ENCODE measurements at places on chromosomes 11 and 22.

- no peak for DNase-seq
Observed at GRCh38 chr11:23856654-23857053, 640.2 kb upstream of the LUZP2 start.

DNA sequence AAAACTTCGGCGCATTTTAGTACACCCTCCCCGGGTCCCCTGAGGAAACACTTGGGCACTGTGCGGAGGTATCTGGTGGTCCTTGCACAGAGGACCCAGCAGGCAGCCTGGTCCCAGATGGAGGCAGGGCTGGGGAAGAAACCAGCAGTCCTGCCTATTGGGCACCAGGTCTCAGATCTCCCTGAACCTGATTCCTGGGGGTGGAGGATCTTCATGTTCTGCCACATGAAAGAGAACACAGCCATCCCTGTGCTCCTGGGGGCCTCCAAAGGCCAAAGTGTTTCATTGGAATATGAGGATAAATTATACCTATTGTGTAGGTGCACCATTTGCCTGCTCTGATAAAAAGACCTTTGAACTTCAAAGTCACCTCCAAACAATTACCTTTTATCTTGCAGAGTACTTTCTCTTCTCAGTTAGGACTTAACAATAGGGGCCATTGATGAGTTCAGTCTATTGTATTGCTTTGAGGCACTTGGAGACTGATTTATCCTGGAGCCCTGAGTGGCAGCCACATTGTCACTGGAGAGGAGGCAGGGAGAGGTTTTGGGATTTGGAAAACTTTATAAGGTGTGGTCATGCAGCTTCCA, 1.8 kb downstream of the RCN1 start:
- DNase-seq, result no peak

- DNase-seq, result no peak
Observed at GRCh38 chr22:32058656-32059260, 15.7 kb downstream of the SLC5A1 start.

DNA sequence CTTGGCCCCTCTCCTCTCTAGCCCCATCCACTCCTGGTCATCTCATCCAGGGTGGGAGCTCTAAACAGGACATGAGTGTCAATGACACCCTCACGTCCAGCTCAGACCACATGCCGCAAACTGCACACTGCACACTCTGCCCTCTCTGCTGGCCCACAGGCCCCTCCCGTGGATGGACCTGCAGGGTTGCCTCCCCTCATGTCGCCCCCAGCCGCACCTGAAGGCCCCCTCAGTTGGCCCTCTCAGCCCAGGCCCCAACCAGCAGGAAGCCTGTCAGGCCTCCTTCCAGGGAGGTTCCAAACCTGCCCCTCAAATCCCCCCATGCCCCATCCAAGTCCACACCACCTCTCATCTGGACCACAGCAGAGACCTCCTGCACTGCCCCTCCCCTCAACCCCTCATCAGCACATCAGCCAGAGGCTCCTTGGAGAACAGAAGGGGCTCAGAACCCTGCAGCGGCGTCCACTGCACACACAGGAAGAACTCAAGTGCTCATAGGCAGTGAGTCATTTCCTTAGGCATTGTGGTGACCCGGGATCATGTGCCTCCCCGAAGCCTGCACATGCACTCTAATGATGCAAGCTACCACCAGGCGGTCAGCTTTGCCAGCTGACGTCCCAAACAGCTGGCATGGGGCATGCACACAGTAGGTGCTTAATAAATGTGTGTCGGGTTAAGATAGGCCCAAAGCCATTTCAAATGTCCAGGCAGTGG, 12.9 kb upstream of the CDKN1C start:
- DNase-seq, result no peak

DNA sequence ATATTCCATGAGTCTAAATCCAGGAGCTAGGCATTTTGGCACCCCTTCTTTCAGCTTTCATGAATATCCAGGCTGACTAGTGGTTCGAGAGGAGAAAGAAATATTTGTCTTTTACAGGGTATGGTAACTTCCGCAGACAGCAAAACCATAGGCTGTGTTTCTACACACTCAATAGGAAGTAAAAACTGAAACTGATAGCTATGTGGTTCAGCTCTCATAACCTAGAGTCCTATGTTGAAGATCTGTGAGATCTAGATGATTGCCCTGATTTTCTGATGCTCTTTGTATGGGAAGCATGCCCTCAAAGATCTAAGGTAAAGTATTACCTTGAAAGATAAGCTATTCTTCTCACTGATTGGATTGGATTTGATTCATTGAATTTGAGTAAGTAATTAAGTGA, 118.3 kb downstream of the CD44 start:
- no peak for DNase-seq

- DNase-seq, result no peak
Observed at GRCh38 chr22:33557836-33558235, 362.4 kb downstream of the LARGE1 start.

DNA sequence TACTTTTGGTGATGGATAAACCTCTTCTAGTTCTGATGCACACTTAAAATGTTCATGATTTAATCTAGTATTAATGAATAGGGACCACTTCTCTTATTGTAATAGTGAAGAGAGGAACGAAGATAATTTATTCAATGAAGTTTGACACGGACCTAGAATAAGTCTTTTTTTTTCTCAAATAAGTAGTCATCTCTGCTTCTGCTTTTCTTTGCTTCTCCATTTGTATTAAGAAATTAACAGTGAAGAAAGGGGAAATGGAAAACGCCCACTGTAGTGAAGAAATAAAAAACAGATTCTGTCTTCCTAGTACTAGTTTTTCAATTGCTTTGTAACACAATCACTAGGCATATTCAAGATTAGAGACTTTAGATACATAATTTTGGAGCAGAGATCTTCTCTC, 73.0 kb downstream of the CD44 start:
- DNase-seq, result no peak
